Cerebellar nuclear complex (tissue), 1 donor: ENCODE measurements at places on chromosomes 1 and 21.

DNA sequence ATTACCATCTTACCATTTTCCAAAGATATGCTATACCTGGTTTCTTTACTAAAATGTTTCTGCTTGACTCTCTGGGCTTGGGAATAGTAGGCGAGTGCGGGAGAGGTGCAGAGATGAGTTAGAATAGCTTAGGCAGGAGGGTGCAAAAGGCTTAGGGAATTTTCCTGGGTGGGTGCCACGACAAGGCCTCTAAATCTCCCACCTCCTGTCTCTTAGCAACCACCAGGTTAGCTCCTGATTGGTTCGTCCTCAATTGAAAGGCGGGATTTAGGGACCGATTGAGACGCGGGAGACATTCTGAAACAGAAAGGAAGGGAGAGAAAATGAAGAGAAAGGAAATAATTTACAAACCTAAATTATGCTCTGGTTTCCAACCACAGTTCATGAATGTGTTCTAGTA is 3.1 kb downstream of the ACKR1 start:
- peak; percentile 86 for DNase-seq

DNA sequence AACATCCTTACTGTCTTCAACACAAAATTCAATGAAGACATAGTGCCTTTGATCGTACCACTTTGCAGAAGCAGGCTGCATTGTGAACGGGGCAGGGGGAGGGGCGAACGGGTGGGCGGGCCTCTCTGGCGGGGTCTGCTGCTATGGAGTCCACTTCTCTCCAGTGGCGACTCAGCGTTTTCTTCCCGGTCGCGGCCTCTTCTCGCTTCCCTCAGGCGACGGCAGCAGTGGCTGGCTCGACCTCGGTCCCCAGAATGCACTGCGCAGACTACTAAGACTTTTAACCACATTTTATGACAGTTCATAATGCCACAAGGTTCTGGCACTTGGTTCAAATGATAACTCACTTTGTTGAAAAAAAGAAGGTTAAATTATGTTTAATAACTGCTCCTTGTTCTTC is 21.2 kb downstream of the GBP2 start:
- DNase-seq: no peak

- no peak for DNase-seq
Observed at GRCh38 chr1:36743286-36744005, 260.7 kb upstream of the CSF3R start.

DNA sequence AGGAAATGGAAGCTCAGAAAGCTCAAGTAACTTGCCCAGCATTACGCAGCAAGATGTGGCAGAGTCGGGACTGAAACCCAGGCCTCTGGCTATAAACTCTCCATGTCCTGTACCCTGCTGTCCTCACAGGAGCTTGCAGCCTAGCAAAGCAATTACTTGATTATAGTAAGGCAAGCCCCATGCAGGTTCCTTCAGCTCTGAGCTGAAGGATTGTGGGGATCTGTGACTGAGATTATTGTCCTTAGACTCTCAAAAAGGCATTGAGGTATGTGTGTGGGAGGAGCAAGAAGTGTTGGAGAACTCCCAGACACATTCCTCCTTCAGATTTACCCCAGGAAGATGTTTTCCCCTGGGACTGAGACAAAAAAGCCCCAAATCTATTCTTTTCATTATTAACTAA is 124.0 kb upstream of the SPATA6 start:
- DNase-seq: no peak

DNA sequence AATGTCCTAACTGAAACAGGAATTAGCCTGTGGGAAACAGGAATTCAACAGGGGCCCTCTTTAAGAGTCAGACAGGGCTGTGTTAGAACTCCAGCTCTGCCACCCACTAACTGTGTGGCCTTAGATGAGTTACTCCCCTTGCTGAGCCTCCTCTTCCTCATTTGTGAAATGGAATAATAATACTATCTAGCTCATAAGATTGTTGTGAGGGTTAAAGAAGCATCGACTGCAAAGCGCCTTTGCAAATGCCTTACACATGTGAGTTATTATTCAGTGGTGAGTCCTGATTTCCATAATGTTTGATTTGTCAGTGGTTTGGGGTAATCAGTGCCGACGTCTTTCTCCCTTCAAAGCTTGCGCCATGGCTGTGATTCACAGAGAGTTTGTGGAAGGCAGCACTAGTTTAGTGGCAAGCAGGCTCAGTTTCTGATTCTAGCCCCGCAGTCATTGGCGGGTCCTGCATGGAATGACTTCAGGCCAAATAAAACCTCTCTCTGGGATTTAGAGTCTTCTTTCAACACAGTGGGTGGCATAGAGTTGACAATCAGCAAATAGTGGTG is 388.5 kb downstream of the PLPP3 start:
- no peak for DNase-seq
